Upper lobe of left lung (tissue), 6 donors: ENCODE measurements at places on chromosomes 1 and 21. TPM values are rescaled to one million over a fixed set of nuclear protein-coding genes. Genes with fewer than 3 reads are reported as not detected.

DNA sequence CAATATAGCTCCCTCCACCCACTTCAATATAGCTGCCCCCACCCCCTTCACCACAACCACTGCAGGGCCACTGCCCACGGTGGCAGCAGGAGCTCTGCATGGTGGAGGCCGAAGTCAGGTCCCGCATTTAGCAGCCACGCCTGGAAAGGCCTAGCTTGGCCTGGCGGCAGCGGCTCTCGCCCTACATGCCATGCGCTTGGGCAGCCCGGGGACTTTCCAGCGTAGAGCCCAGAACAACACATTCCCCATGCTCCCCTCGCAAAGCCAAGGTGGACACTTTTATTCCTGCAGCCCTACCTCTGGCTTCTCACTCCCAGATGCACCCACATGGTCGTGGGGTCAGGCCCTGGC, 37.1 kb downstream of the LHX4 start:
- H3K27me3 ChIP-seq, result no peaks in the 10 kb centered on the region
- H3K4me1 ChIP-seq, result no peaks in the 10 kb centered on the region
- no peak for DNase-seq
- H3K36me3 ChIP-seq, result no peaks in the 10 kb centered on the region
- no peak overlapping the region for H3K27ac ChIP-seq

DNA sequence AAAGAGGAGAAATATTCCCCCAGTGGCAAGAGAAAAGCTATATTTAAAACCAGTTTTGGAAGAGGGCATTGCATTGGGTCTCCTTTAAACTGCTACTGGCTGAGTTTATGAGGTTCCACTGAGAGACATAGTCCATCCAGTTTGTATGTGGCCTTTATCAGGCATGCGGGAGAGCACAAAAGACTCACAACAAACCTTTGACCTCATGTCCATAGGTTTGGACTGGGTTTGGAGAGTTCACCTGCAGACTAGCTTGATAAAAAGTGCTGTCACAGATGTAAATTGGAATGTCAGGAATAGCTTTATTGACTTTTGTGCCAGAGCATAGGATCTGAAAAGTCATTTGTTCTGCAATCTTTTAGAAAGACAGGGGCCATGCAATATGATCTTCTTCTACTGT, 131.0 kb upstream of the NRIP1 start:
- no peak for DNase-seq
- H3K4me3 ChIP-seq, result no peak overlapping the region
- no peaks in the 10 kb centered on the region for H3K36me3 ChIP-seq
- no peak overlapping the region for H3K27ac ChIP-seq

DNA sequence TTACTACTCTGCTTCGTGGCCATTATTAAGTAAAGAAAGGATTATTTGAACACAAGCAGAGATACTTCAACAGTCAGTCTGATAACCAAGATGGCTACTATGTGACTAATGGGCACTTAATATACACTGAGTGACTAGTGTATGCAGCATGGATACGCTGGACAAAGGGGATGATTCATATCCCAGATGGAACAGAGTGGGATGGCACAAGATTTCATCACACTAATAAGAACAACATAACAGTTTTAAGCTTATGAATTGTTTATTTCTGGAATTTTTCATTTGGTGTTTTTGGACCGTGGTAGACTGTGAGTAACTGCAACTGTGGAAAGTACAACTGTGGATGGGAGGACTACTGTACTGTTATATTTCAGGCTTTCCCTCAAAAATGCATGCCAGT, 9.4 kb downstream of the ZCCHC17 start:
- H3K4me3 ChIP-seq, result no peak overlapping the region
- H3K4me1 ChIP-seq, result no peaks in the 10 kb centered on the region
- H3K27me3 ChIP-seq, result no peaks in the 10 kb centered on the region

The FAM43B gene
- total RNA-seq, result not detected
